ENCODE measurements at places on chromosomes 2 and 18.

- peak; percentile 49 for DNase-seq
Observed at GRCh38 chr18:63366213-63367052, 573 bp downstream of the KDSR start.

DNA sequence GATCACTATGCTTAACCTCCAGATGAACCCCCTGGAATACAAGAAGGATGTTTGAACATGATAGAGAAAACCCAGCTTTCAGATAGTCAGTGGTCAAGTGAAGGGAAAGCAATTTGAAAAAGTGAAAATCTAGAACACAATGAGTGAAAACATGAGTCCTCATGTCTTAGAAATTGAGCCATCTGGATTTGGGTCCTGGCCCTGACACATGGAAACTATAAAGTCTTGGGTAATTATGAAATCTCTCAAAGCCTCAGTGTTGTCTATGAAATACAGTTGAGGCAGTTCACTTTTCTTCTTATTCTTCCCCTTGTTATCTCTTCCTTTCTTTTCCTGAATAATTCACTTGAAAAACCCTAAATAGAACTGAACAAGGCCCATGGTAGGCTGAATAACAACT is 120.6 kb downstream of the EN1 start:
- DNase-seq: no peak

DNA sequence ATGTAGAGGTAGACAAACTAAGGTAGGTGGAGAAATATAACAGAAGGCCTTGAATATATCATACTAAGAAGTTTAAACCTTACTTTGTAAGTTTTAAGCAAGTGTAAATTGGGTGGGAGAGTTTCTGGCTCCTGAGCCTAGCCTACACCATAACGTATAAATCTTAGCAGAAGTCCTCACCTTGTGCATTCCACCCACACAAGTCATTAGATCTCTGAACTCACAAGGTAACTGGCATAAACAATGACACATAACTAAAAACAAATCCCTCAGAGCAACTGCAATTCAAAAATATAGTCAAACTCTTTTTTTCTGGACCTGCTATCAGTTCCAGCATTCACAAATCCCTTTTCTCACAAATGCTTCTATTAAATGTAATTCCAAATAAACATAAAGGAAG is 9.4 kb downstream of the REV1 start:
- no peak for DNase-seq

- no peak for DNase-seq
Observed at GRCh38 chr2:112588611-112589045, 4.2 kb downstream of the CHCHD5 start.

DNA sequence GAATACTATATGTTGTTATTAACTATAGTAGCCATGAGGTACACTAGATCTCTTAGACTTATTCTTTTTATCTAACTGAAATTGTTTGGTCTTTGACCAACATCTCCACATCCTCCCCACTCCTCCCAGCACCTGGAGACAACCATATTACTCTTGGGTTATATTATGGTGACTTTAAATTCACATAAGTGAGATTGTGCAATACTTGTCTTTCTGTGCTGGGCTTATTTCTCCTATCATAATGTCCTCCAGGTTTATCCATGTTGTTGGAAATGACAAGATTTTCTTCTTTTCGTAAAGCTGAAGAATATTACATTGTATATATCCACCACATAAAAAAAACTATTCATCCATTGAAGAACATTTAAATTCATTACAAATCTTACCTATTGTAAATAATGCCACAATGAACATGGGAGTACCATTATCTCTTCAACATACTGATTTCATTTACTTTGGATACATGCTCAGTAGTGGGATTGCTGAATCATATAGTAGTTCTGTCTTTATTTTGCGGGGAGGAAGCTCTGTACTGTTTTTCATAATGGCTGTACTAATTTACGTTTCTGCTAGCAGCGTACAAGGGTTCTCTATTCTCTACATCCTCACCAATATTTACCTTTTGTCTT is 159.2 kb upstream of the SCN7A start:
- peak; percentile 76 for DNase-seq

DNA sequence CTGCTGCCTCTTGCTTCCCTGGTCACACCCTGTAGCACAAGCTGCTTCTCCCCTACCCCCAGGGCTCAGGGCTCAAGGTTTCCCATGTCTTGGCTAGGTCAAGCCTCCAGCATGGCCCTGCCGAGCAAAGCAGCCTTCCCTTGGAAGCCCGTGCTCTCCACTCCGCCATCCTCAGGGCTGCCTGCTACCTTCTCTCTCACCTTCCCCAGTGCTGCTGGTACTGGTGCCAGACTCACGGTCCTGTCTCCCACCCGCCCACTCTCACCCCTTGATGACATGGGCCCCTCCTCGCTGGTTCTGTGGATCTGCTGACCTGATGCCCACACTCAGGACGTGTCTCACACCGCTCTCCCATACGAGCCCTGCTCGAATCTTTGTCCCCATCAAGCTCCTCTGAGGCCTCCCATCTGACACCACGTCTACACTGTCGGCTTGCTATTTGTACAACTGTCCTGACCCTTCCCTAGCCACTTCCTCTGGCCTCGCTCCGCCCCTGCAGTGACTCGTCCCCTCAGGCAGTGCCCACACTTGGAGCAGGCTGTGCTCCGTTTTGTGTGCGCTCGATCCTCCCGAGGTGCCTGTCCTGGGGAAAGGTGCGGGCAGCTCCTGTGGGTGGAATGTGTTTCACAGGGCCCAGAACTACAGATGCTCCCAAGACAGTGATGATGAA is 49.9 kb downstream of the ZAP70 start:
- DNase-seq: no peak

DNA sequence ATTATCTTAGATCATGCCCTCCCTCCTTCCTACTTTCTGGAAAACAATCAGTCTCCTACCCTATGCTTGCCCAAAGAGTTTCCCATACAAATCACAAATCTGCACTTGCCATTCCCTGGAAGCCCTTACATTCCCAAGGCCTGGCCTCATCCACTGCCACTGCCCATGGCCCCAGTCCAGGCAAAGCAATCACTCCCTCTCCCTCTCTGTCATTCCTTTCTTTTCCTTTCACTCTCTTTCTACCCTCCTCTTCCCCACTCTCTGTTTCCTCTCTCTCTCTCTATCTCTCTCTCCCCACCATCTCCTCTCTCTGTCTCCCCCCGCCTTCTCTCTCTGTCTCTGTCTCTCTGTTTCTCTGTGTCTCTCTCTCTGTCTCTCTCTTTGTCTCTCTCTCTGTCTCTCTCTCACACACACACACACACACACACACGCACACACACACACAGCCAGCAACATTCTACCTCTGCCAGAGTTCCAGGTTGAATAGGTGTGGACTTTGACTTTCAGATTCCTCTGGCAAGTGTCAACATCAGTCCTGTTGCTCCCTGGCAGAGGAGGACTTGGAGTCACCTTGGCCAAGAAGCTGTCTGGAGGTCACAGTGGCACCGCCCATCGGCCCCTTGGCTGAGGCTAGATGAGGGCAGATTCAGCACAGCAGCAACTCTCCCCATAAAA is 43.7 kb upstream of the NAT8 start:
- DNase-seq: no peak

GRCh38 chr18:12777500-12777944 is 74.7 kb downstream of the PSMG2 start:
- no peak for DNase-seq

DNA sequence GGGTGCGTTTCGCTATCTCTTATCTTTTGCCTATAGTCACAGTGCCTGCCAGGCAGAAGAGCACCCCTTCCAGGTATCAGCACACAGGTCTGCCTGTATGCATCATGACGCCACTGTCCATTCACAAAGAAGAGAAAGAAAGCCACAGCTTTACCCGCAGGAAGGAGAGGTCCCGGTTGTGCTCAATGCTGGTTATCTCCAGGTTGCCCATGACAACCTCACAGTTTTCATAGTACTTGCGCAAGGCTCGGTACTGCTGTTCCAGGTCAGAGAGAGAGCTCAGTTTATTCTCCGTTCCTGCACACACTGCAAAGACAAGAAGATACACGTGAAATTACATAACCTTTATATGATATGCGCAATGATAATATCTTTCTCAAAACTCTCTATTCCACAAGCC is 414.0 kb downstream of the ERBB4 start:
- DNase-seq: peak; percentile 80

DNA sequence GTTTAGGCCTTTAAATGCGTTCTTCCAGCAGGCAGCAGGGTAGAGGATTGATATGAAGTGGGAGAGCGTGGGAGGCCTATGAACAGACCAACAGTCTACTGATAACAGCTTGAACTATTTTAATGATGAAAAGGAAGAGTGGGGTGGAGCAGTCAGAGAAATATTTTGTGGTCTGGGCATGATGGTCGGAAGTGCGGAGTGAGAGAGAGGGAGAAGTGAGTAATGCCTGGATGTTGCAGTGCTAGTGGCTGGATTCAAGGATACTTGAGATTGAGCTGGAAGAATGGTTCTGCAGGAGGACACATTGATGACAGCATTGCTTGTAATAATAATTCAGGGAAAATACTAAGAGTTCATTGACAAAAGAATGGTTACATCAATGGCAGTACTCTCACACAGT is 151.0 kb upstream of the DAPL1 start:
- no peak for DNase-seq

DNA sequence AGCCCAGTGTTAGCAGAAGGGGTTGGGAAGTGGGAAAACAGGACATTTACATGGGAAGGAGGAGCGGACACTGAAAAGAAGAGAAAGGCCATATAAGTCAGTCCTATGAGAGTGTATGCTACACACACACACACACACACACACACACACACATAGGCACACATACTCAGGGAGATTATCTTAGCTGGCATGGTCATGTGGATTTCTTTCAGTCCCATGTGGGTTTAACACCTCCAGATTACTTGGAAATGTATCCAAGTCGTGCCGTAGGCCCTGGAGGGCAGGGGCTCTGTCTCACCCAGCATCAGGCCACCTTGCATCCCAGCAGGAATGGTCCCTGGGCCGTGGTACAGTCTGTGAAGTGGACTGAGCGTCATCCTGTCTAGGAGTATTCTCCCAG is 113.3 kb upstream of the CAPN13 start:
- DNase-seq: no peak

DNA sequence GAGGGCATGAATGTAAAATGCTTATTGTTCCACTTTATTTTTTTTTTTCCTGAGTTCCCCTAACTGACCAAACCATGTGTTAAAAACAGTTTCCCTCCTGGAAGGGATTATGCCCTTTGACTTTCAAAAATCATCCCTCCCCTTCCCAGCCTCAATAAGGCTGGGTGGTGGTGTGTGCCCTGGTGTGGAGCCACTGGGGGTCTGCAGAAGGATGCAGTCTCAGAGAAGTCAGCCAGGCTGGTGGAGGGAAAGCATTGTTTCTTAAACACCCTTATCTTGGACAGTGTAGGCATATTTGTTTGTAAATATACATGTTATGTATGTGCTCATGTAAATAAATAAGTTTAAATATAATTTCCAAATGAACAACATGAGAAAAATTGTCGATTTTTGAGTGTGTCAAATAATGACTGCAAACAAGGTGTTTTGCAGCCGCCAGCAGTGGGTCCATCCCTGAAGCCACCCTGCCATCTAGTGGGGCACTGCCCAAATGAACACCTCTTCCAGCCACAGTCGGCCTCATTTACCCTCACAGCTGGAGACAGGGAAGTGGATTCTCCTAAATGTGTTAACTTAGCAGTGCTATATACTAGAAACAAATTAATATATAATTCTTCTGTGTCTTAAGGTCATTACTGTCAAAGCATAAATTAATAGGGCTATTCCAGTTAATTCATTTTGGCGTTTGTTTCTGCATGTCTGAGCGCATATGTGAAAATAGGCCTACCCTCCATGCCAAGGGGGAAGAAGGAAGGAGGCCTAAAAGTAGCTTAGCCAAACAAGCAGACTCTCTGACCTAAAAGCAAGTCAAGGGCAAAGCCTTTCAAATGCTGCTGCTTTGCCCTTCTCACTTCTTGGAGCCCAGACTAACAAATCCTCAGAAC is 209.6 kb upstream of the PIK3C3 start:
- peak; percentile 73 for DNase-seq

DNA sequence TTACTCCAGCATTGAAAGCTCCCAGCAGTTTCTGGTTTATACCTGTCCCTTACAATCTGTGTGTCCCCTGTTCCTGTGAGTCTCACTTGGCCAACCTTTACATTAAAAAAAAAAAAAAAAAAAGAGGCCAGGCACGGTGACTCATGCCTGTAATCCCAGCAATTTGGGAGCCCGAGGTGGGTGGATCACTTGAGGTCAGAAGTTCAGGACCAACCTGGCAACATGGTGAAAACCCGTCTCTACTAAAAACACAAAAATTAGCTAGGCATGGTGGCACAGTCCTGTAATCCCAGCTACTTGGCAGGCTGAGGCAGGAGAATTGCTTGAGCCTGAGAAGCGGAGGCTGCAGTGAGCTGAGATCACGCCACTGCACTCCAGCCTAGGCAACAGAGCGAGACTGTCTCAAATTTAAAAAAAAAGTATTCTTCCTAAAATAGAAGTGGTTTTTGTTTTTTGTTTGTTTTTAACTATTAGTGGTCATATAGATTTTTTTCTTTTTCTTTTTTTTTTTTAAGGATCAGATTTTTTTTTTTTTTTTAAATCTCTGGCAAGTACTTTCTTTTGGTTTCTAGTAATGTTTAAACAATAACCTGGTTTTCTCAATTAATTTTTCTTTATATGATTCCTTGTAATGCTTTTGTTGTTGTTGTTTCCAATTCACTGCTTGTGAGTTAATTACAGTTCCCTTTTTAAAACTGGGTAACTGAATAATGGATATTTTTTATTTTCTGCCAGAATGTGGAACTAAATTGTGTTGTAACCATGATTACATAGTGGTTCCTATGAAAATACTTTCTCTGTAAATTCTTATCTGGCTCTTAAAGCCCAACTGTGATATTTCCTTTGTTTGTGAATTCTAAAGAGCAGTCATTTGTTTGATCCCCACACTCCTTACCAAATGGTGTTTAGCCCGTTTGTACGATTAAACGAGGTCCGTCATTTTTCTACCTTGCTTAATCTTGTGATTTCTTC is 116.8 kb downstream of the CTAGE1 start:
- DNase-seq: peak; percentile 91

Measured in OCI-M1 (cell line).